ENCODE measurements at places on chromosomes 12 and 14.

GRCh38 chr12:69117566-69118266 lies 121.7 kb upstream of the CPSF6 start:
- no peaks in the 10 kb centered on the region for H3K27me3 ChIP-seq
- no peak overlapping the region for H3K4me3 ChIP-seq
- DNase-seq = no peak
- no peak overlapping the region for H3K27ac ChIP-seq
- no peaks in the 10 kb centered on the region for H3K36me3 ChIP-seq
- H3K4me1 ChIP-seq = no peaks in the 10 kb centered on the region

DNA sequence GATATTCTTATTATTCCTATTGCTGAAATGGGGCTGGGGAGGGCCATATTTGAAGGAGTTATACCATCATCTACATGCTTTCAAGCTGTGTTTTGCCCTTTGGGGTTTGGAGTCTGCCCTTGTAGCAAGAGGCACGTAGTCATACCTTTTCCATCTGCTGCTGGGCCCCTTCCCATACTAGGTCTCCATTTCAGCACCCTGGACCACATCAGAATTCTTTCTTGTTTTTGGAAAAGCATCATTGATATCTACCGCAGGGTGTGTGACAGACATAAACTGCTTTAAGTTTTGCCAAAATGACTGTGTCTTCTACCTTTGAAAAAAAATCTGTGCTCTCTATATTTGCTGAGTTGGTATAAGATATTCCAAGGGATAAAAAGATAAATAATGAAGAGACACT lies 12.3 kb upstream of the DUSP6 start:
- H3K4me3 ChIP-seq = no peak overlapping the region
- peaks cover 25% of the 10 kb centered on the region for H3K4me1 ChIP-seq
- DNase-seq = no peak
- H3K36me3 ChIP-seq = peaks cover 5% of the 10 kb centered on the region

- DNase-seq = no peak
- H3K27me3 ChIP-seq = peaks cover 7% of the 10 kb centered on the region
- no peak overlapping the region for H3K27ac ChIP-seq
- no peak overlapping the region for H3K4me3 ChIP-seq
Measured at GRCh38 chr12:126067626-126068329, 1002.5 kb downstream of the AACS start.

DNA sequence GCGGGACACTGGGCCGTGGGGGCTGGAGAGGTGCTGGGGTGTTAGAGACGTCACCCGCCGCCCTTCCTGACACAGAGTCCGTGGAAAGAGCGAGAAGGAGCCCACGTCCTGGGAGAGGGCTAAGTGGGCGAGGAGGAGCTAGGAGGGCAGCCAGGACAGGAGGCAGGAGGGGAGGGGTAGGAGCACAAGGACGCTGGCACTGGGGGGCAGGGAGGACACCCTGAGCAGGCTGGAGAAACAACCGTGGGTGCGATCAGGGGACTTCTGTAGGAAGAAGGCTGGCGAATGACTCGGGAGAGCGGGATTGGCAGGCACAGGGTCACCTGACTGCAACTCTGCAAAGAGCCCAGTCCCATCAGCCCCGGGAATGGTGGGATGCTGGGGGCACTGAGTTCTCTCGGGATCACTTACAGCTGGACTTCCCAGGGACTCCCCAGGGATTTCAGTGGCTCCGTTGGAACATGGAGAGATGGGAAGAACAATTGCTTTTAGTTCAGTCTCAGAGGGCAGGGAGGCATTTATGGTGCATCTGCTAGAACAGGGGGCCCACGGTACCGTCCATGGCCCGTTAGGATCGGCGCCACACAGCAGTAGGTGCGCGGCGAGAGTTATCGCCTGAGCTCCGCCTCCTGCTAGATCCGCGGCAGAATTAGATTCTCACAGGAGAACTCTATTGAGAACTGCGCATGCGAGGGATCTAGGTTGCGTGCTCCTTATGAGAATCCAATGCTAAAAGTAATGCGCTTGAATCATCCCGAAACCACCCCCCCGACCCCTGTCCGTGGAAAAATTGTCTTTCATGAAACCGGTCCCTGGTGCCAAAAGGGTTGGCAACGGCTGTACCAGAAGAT lies 24.3 kb downstream of the UBR7 start:
- H3K4me1 ChIP-seq = peaks cover 5% of the 10 kb centered on the region
- H3K27me3 ChIP-seq = no peaks in the 10 kb centered on the region
- H3K27ac ChIP-seq = no peak overlapping the region
- H3K36me3 ChIP-seq = peaks cover 29% of the 10 kb centered on the region
- peak; percentile 17 for DNase-seq

DNA sequence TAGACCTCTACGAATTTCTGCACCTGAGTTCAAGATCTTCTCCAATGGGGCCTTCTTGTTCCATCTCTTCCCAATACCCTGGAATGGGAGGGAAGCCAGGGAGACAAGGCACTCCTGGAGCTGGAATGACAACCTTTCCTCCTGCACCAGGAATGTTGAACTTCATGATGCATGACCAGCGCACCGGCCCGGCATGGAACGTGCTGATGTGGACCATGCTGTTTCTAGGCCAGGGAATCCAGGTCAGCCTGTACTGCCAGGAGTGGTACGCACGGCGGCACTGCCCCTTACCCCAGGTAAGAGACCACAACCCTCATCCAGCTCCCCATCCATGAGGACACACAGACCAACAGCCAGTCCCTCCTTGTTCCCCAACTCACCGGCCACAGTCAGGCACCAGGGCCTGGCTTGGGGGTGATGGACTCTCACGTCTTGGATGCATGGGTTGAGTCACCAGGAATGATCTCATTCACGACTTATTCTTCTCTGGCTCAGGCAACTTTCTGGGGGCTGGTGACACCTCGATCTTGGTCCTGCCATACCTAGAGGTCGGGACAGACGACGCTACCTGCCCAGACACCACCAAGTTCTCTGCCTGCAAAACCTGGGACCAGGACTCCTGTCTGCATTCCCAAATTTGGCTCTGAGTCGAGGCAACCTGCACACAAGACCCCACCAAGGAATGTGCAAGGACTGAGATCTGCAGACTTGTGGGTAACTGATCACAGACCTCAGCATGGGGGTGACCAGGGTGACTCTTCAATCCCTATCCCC lies 20.5 kb downstream of the SOAT2 start:
- no peaks in the 10 kb centered on the region for H3K27me3 ChIP-seq
- no peak for DNase-seq

GRCh38 chr12:114668151-114668885 lies 15.7 kb downstream of the TBX3 start:
- DNase-seq = peak; percentile 73
- H3K4me1 ChIP-seq = peaks cover 63% of the 10 kb centered on the region
- H3K27me3 ChIP-seq = peaks cover 75% of the 10 kb centered on the region
- peak overlapping the region; percentile 68 for H3K4me3 ChIP-seq
- H3K36me3 ChIP-seq = peaks cover 20% of the 10 kb centered on the region
- peak overlapping the region; percentile 74 for H3K27ac ChIP-seq

- no peaks in the 10 kb centered on the region for H3K4me1 ChIP-seq
- no peak overlapping the region for H3K27ac ChIP-seq
- H3K4me3 ChIP-seq = no peak overlapping the region
- no peaks in the 10 kb centered on the region for H3K27me3 ChIP-seq
- peaks cover 48% of the 10 kb centered on the region for H3K36me3 ChIP-seq
Measured at GRCh38 chr12:70351076-70351475, 15.0 kb upstream of the KCNMB4 start.

DNA sequence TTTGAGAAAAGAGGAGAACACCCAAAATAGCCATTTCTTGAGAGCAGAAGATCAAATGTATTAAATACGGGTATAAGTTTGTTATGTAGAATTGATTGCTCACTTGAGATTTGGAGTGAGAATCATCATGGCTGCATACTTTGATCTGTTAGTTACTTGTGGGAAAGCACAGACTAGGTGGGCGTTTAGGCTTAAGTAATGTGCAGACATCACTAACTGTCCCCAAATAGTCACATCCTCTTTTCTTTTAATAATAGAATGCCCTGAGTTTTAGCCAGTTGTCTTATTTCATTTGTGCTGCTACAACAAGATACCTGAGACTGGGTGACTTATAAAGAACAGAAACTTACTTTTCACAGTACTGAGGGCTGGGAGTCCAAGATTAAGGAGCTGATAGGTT lies 14.3 kb upstream of the GTF2A1 start:
- H3K36me3 ChIP-seq = no peaks in the 10 kb centered on the region
- no peak overlapping the region for H3K27ac ChIP-seq
- H3K4me3 ChIP-seq = no peak overlapping the region
- no peak for DNase-seq

- H3K36me3 ChIP-seq = no peaks in the 10 kb centered on the region
- H3K4me3 ChIP-seq = no peak overlapping the region
- no peak for DNase-seq
- peaks cover 32% of the 10 kb centered on the region for H3K27me3 ChIP-seq
- H3K4me1 ChIP-seq = no peaks in the 10 kb centered on the region
- H3K27ac ChIP-seq = no peak overlapping the region
Measured at GRCh38 chr12:1855241-1855640, 34.9 kb downstream of the LRTM2 start.

GRCh38 chr12:92064422-92064821 lies 81.2 kb downstream of the BTG1 start:
- no peaks in the 10 kb centered on the region for H3K36me3 ChIP-seq
- no peak overlapping the region for H3K4me3 ChIP-seq
- no peak overlapping the region for H3K27ac ChIP-seq
- DNase-seq = no peak
- H3K27me3 ChIP-seq = no peaks in the 10 kb centered on the region

- H3K4me1 ChIP-seq = no peaks in the 10 kb centered on the region
- H3K36me3 ChIP-seq = no peaks in the 10 kb centered on the region
- H3K27ac ChIP-seq = no peak overlapping the region
- H3K27me3 ChIP-seq = no peaks in the 10 kb centered on the region
- DNase-seq = no peak
Measured at GRCh38 chr14:94122438-94122837, 7.0 kb downstream of the IFI27L2 start.

GRCh38 chr14:84874436-84874835 lies 655.5 kb upstream of the FLRT2 start:
- no peak overlapping the region for H3K27ac ChIP-seq
- no peaks in the 10 kb centered on the region for H3K27me3 ChIP-seq
- H3K36me3 ChIP-seq = no peaks in the 10 kb centered on the region
- no peaks in the 10 kb centered on the region for H3K4me1 ChIP-seq
- H3K4me3 ChIP-seq = no peak overlapping the region

- no peak for DNase-seq
- peaks cover 54% of the 10 kb centered on the region for H3K36me3 ChIP-seq
- H3K27me3 ChIP-seq = no peaks in the 10 kb centered on the region
- no peak overlapping the region for H3K4me3 ChIP-seq
Measured at GRCh38 chr14:100333311-100333710, 10.2 kb downstream of the SLC25A47 start.

- H3K4me1 ChIP-seq = peaks cover 6% of the 10 kb centered on the region
- no peaks in the 10 kb centered on the region for H3K36me3 ChIP-seq
- H3K27me3 ChIP-seq = no peaks in the 10 kb centered on the region
Measured at GRCh38 chr12:28780096-28780495, 369.0 kb upstream of the FAR2 start.

DNA sequence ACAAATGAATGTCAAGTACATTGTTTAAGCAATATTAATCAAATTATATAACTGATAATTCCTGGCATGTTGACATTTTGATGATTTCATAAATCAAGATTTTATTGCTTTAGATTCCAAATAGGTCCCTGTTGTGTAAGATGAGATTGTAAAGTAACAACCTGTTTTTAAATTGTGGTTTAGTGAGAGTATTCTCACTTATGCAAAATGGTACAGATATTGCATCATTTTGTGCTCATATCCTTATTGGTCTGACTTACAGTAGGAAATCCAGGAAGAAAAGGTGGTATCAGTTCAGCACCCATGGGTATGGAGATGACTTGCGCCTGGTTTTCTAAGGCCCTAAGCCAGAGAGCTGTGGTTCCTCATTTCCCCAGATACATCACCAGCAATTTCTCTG lies 165.5 kb downstream of the KIF21A start:
- no peak overlapping the region for H3K27ac ChIP-seq

DNA sequence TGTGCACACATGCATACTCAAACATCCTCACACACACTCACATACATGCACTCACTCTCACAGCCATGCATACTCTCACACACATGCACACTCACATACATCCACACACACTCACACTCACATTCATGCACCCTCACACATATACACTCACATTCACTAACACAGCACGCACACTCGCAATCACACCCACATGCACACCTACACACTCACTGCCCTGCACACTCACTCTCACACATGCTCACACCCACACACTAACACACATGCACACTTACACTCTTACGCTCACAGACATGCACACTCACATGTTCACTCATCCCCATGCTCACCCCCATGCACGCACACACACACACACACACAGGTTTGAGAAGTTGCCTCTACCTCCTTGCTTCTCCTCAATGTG lies 63.2 kb upstream of the SFSWAP start:
- no peaks in the 10 kb centered on the region for H3K4me1 ChIP-seq
- no peaks in the 10 kb centered on the region for H3K36me3 ChIP-seq
- H3K27me3 ChIP-seq = peaks cover 85% of the 10 kb centered on the region
- H3K27ac ChIP-seq = no peak overlapping the region

DNA sequence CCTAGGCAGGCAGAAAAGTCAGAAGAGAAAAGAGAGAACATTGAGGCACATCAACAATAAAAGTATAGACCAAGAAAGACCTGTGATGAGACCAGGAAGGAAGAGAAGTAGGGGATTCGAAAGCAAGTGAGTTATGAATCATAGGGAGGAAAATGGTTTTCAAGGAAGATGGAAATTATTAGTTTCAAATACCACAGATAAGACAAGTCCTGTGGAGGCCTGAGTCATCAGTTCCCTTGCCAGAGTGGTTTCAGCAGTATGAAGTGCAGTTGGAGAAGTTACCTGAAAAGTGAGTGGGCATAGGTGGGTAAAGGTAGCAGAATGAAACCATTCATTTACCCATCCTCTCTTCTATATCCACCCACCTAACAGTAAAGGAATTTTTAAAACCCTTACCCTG lies 25.2 kb upstream of the TSPAN8 start:
- no peak for DNase-seq
- H3K27ac ChIP-seq = no peak overlapping the region
- no peaks in the 10 kb centered on the region for H3K36me3 ChIP-seq

DNA sequence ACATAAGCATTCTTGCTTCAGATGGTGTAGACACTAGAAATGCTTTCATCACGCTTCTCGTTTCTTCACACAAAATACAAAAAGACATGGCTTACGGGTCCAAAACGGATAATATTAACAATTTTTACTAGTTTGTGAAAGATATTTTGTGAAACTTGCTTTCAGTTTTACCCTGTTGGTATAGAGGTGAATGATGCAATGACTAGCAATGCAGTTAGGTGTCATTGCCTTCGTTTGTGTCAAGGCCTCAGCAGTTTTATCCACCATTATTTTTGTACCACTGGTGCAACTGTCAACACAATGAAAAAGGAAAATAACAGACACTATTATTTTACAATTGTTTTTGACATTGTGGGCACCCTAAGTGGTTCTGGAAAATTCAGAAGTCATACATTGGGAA lies 323.0 kb downstream of the FLRT2 start:
- no peaks in the 10 kb centered on the region for H3K4me1 ChIP-seq
- no peaks in the 10 kb centered on the region for H3K27me3 ChIP-seq
- H3K4me3 ChIP-seq = no peak overlapping the region
- no peak for DNase-seq

DNA sequence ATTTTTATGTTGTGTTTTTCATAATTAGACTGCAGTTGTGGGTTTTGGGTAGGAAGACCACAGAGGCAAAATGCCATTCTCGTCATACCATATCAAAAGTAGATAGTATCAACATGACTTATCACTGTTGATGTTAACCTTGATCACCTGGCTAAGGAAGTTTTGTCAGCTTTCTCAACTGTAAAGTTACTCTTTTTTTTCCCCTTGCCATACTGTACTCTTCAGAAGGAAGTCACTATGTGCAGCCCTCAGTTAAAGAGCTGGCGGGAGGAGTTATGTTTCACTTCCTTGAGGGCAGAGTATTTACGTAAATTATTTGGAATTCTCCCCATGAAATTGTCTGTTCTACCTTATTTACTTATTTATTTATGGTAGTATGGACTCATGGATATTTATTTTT lies 78.7 kb downstream of the PRORP start:
- no peak overlapping the region for H3K27ac ChIP-seq
- no peaks in the 10 kb centered on the region for H3K36me3 ChIP-seq
- no peaks in the 10 kb centered on the region for H3K4me1 ChIP-seq
- DNase-seq = no peak

All from left ventricle myocardium inferior (tissue), 1 donor.